ENCODE measurements at places on chromosomes 13 and 19.
A peak's percentile ranks its signal among the peaks of the same experiment; 100 is the strongest.

GRCh38 chr19:33720691-33721682 lies 75.7 kb upstream of the KCTD15 start:
- DNase-seq, result no peak

GRCh38 chr13:20608438-20609020 lies 41.6 kb downstream of the IFT88 start:
- DNase-seq, result no peak

DNA sequence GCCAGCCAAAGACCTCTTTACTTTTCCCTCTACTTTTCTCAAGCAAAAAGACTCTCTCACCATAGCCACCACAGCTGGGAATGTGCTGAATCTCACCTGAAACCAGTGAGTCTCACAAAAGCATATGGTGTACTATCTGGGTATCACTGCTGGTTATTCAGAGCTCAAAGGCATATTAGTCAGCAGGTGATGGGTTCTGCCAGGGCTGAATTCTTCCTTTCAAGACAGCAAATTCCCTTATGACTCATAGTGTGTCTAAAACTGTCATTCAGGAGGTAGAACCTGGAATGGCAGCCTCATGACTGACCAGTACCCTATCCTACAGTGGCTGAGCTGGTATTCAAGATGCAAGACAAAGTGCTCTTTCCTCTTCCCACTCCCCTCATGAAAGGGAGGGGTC lies 2859.1 kb downstream of the PCDH9 start:
- DNase-seq, result no peak

- DNase-seq, result no peak
Measured at GRCh38 chr13:59413126-59413525, 750.6 kb downstream of the DIAPH3 start.

- no peak for DNase-seq
Measured at GRCh38 chr13:103370790-103371189, 304.6 kb upstream of the SLC10A2 start.

DNA sequence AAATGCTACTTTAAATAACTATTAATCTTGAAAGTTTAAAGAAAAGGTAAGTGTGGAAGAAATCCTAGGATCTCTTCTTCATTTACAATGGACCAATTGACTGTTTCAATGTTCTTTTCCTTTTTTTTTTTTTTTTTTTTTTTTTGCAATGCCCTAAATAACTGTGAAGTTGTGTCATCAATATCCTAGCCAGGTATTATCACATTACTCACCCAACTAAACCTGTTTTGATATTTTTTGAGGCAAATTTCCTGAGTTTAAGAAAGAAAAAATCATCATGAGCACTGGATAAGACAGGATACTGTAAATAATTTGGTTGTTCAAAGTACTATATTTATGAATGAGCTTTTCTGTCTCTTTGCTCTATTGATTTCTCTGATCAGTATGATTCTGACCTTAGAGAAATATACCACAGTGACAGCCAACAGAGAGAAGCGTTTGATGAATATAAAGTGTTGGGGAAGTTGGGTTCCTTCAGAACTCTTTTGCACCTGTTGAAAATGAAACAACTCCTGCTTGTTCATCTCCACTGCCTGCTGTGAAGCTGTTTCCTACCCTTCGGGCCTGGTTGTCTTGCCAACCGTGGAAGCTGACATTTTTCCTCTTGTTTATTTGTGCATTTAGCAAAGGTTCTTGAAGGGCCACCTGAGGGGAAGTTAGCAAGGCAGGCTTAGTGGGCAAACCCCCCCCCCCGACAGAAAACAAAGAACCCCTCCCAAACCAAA lies 1220.5 kb upstream of the SLC10A2 start:
- DNase-seq, result no peak

DNA sequence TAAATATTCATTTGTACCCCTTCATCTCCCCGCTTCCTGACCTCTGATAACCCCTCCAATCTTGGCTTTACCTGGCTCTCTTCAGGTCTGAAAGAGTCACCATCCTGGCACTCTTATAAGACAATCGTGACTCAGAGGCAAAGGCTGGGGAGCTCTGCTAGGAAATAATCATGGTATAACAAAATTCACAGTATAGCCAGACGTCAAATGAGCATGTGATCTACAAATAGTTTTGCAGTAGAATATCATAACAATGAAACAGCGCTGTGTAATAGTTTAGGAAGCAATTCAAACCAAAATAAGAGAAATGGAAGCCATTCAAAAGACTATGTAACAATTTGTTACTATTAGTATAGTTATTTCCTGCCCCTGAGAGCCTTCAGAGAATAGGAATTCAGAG lies 34.2 kb downstream of the RXFP2 start:
- no peak for DNase-seq

DNA sequence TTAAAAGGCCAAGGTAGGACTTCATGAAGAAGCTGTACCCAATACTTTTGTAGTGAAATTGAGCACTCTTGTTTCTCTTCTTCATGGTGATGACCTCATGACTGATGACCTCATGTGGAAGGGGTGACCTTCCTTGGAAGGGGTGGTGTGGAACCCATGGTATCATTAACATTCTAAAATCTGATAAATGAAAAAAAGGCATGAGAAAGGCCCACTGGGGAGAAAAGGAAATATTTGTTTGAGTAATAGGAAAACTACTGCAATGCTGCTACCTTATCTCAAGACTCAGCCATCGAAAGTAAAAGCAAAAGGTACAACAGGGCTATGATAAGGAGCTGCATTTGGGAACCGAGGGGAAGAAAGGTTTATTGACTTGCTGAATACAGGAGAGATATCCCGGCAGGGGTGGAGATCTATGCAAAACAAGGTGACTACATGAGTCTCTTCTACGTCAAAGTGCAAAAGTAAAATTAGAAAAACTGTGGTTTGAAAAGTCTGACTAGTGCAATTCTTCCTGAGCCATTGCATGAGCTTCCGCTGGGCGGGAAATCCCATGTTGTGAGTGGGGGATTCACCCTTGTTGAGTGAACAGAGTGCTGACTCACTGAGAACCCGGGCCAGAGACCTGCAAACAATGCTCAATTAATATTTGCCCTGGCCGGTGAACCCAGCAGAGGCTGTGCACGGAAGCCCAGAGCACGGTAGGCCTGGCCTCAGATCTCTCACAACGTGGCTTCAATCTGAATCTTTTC lies 138.9 kb upstream of the RFC3 start:
- DNase-seq, result peak; percentile 67

DNA sequence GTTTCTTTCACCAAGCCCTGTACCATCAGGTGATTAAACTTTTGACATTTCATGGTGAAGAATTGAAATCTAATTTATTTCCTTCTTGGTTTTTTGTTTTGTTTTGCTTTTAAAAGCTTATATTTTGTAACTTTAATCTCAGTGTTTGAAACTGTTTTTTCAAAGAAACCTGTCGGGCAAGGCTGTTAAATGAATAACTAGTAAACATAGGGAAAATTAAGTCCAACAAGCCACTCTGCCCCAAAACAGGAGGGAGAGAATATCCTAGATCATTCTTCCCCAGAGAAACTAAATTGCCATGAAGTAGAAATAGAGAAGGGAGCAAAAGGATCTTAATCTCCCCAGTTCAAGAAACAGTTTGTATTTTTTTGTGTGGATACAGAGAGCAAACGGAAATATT lies 98.2 kb downstream of the FREM2 start:
- no peak for DNase-seq

DNA sequence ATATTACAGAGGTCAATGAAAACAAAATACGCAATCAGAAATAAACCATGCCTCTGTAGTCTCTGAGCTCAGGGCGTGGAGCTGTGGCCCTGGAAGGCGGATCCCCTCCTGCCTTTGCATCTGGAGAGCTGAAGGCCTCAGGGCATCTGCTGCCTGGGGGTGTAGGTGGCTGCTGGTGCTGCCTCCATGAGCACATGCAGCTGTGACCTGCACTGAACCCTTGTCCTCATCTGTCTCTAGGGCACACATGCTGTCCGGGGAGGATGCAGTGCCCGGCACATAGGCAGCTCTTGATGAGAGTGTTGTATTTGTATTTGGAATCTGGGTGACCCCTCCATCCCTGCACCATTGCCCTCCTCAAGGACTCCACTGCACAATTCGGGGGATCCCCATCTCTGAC lies 185.7 kb downstream of the TEX29 start:
- no peak for DNase-seq

DNA sequence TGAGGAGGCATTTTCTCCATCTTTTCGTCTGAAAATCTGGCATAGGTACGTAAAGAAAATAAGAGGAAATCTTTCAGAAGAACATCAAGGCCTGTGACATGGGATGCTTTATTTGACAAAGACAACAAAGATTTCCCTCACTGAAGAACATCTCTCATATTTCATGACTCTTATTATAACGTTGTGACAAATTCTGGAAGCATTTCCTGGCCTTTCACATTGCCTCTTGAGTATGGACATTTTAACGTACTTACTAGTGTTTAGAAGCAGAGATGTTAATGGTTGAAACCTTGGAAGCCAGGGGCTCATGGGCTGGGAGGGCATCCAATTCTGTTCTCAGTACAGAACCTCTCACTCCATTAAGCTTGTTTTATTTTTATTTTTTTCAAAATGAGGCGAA lies 210.8 kb downstream of the DCT start:
- no peak for DNase-seq

- DNase-seq, result no peak
Measured at GRCh38 chr13:29878101-29878500, 27.7 kb upstream of the UBL3 start.

- DNase-seq, result no peak
Measured at GRCh38 chr19:45938733-45939319, 24.2 kb upstream of the NANOS2 start.

DNA sequence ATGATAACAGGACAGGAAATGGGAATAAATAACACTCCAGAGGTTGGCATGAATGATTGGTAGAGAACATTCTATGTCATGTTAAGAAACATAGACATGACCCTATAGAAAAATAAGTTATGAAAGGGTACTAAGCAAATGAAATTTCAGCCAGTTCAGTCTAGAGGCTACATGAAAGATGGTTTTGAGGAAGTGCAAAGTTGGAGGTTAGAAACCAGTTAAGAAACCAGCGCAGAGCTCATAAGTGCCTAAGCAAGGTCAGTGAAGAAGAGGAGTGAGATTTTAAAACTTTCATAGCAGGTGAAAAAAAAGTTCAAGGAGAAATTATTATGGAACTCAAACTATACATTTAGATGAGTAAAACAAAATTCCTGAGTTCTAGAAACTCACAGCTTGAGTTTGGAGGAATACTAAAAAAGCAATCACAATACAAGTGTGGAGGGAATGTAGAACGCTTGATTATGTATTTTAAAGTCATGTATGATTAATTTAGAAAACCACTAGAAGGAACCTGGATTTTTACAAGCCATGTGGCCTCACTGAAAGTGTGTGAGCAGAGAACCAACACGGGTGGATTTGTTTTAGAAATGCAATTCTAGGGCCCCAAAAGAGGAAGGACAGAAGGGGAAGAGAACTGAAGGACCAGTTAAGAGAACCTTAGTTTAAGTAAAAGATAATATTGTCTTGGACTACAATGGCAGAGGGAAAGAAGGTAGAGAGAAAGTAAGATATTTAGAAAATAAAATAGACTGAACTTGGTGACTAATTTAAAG lies 162.4 kb downstream of the PCDH20 start:
- DNase-seq, result no peak

- peak; percentile 48 for DNase-seq
Measured at GRCh38 chr19:35977446-35978222, 17.4 kb upstream of the SDHAF1 start.

DNA sequence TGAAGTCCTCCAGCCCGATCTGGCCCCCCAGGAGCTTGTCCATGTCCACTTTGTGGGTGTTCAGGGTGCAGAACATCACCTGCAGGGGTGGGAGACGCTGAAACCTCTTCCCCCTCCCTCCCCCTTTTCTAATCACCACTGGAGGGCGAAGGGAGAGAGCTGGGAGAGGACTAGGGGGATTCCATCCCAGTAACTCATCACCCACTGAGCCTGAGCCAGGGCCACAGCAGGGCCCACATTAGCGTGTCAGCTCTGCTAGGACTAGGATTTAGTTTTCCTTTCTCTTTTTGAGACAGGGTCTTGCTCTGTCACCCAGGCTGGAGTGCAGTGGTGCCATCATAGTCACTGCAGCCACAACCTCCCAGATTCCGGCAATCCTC lies 5.5 kb upstream of the PTGER1 start:
- no peak for DNase-seq

- no peak for DNase-seq
Measured at GRCh38 chr13:94431987-94432386, 47.5 kb downstream of the DCT start.

- no peak for DNase-seq
Measured at GRCh38 chr19:15198951-15199660, 1.7 kb downstream of the NOTCH3 start.

DNA sequence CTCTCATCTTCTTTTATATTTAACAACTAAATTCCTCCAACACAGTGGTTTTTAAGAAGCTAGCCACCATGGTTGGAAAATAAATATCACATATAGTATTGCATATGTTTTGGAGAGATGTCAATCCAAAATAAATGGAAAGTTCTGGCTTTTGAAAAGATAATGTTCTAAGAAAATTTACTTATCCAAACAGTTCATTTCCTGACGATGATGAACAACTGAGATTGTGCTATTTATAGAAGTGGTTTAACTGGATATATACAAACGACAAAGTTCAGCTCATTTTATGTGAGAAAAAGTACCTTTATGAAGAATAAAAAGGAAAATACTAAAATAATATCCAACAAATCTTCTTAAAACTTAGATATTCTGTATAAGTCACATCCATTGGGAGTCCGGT lies 174.7 kb downstream of the MZT1 start:
- DNase-seq, result no peak

DNA sequence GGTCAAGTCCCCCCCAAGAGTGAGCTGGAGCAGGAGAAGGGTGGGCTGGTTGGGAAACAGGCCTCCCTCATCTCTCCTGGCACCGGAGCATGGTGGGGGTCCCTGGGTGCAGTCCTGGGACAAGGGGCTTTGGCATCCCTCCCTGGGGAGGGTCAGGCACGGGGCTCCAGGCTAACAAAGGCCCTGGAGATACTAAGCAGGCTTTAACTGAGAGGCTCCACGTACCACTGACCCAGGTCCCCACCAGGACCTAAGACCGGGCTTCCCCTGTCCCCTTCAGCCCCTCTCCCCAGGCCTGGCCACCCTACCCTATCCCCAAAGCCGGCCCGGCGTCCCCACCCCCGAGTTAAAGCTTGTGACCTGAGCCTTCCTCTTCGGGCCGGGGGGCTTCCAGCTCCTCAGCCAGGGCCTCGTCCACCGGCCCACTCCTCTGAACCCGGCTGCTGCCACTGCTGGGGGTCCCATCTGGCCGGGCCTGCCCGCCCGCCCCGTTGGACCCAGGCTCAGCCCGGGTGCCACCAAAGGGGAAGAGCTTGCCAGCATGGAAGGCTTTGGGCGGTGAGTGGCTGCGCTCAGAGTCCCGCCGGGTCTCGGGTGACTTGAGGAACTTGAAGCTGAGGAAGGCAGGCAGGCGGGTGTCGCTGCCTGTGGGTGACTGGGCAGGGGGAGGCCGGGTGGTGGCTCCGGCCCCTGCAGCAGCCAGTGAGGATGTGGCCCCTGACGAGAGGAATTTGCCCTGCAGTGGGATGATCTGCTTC lies 10.1 kb downstream of the ANO8 start:
- DNase-seq, result no peak

- no peak for DNase-seq
Measured at GRCh38 chr13:75541287-75541686, 3.6 kb upstream of the COMMD6 start.

Measured in activated T-cell treated with anti-CD3 and anti-CD28 coated beads for 48 hours (primary cell).